NCI-H2171 treated with DMSO at 0.1 percent for 48 hours (cell line): ENCODE measurements at places on chromosomes 13 and 19.

DNA sequence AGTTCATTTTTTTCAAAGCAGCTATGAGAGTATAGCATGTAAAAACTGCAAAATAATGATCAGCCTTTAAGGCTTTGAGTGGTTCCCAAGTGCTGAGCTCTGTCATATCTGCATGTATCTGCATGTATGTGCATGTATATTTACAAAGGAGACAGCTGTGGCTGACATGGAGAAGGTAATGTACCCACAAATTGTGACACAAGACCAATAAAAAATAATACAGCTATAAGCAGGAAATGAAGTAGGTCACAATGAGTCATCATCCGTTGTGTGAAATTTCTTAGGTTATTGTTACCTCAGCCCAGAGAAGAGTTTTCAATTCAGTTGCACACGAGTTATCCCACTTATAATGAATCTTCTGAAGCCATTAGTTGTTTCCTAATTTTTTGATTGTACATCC, 60.9 kb upstream of the MED4 start:
- peak; percentile 89 for DNase-seq

GRCh38 chr19:6459262-6460098, at the start of gene SLC25A23:
SLC25A23 (minus strand) TSS chr19:6459792; CDS start chr19:6459628, 164 bp downstream.
- DNase-seq = peak; percentile 76

GRCh38 chr19:45180936-45181335, 2.4 kb downstream of the BLOC1S3 start:
- no peak for DNase-seq

GRCh38 chr13:92387245-92387644, 839.4 kb upstream of the GPC6 start:
- DNase-seq = no peak

GRCh38 chr19:12611361-12611699, 610 bp downstream of the ZNF791 start:
- DNase-seq = peak; percentile 77

GRCh38 chr19:18785179-18786124, 5.7 kb downstream of the COMP start:
- DNase-seq = peak; percentile 40

- no peak for DNase-seq
Measured at GRCh38 chr19:16168465-16169081, 4.8 kb downstream of the CIB3 start.

DNA sequence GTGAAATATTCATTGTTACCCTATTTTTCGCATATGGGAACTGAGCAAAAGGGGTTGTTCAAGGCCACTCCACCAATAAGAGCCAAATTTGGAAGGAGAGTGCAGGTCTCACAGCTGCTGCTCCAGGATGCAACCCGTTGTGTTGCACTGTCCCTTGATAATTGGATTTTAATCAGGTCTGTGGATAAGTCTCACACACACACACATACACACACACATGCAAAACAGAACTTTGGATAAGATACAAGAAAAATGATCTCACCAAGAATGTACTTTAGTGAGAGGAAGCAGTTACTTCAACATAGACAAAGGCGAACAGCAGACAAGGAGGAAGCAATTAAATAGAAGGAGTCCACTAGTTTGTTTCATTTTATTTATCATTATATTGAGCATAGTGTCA, 127.3 kb upstream of the EDNRB start:
- DNase-seq = no peak

DNA sequence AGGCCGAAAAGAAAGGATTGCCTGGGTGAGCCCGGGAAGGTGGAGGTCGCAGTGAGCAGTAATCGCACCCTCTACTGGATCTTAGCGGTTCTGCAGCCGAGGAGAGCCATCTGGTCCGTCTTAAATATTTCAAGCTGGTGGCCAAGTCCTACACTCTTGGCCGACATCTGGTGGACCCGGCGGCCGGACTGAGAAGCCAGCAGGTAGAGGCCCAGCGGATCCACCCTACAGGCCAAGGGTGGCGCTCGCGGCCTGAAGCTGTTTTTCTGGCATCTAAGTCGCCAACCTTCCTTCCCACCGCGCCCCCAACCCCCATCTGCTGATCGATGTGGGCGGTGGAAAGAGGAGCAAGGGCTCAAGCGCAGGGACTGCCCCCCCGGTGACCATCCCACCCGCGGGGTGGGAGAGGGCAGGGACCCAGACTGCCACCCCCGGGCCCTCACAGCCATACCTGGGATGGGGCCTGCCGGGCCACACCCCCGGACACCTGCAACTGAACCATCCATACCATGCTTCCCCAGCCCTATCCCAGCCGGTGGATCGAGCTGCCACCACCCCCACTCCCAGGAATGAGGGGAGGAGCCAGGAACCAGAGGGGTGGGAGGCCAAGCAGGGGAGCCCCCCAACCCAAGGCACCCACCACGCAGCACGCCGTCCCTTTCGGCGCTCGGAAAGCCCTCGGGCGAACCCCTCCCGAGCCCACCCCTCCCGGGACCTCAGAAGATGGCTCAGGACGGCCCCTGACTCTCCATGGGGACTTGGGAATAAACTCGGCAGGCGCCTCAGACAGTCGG, 46.3 kb upstream of the ZNF730 start:
- peak; percentile 23 for DNase-seq

GRCh38 chr19:50230379-50231351, 27.2 kb downstream of the MYH14 start:
- DNase-seq = no peak

- no peak for DNase-seq
Measured at GRCh38 chr19:963486-963951, 20.6 kb upstream of the WDR18 start.
